ENCODE measurements at places on chromosomes 5 and 9. TPM values are rescaled to one million over a fixed set of nuclear protein-coding genes. Genes with fewer than 3 reads are reported as not detected.

The FAT2 gene
- total RNA-seq = not detected

The PJA2 gene
- total RNA-seq = 89.3 TPM

The IL5 gene
- not detected for total RNA-seq

The SLC34A1 gene
- not detected for total RNA-seq

The FAM53C gene
- total RNA-seq = 99.9 TPM

The EQTN gene
- total RNA-seq = not detected

The SPINK4 gene
- total RNA-seq = not detected

The NKD2 gene
- total RNA-seq = 0.33 TPM

The SEMA6A gene
- total RNA-seq = not detected

The ZNF658 gene
- 0.71 TPM for total RNA-seq

The DEPDC1B gene
- 0.27 TPM for total RNA-seq

The ZDHHC11 gene
- 9.4 TPM for total RNA-seq

The HACD4 gene
- 5.9 TPM for total RNA-seq

The PCDHB13 gene
- not detected for total RNA-seq

The SAXO1 gene
- not detected for total RNA-seq
